ENCODE measurements at places on chromosomes 12 and 14.

DNA sequence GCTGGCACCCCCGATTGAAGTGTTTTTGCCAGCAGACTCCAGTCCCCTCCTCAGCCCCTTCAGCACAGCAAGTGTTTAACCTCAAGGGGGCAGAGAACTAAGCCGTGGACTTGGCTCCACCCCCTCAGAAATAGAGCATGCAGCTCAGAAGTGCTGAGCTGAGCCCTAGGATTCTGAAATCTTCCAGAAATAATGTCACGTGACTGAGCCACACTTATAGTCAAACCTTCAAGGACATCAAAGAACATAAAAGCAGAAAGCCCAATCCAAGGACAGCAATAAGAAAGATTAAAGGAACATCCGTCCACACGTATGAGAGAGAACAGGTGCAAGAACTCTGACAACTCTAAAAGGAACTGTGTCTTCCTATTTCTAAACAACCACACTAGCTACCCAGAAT lies 317.7 kb upstream of the LRFN5 start:
- no peak for DNase-seq

DNA sequence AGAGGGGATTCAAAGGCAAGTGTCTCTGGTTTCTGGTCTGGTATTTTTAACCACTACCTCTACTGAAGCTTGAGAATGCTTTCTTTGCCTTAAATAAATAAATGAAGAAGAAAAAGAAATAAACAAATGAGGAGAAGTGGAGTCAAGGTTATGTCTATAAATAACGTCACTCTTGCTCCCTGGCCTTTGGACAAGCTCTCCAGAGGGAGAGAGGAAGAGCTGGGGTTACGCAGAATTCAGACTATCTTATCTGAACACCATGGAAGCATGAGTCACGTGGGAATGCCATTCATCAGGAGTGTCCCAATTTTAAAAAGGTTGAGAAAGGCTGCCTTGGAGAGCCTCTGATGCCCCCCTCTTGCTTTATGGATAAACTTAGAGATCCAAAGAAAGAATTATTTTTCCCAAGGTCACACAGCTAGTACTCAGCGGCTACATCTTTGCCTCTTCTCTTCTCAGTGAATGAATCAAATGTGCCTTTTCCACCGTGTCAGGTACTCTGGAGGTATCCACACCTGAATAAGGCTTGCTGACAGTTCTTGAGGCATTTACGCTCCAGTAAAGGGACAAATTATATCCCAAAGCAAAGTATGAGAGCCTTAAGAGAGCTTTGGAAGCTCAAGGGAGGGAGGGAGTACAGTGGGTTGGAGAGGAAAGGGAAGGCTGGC lies 12.9 kb upstream of the MSI1 start:
- DNase-seq, result no peak

- DNase-seq, result no peak
These were observed 192.1 kb upstream of the MYL2 start for GRCh38 chr12:111112311-111113098.

DNA sequence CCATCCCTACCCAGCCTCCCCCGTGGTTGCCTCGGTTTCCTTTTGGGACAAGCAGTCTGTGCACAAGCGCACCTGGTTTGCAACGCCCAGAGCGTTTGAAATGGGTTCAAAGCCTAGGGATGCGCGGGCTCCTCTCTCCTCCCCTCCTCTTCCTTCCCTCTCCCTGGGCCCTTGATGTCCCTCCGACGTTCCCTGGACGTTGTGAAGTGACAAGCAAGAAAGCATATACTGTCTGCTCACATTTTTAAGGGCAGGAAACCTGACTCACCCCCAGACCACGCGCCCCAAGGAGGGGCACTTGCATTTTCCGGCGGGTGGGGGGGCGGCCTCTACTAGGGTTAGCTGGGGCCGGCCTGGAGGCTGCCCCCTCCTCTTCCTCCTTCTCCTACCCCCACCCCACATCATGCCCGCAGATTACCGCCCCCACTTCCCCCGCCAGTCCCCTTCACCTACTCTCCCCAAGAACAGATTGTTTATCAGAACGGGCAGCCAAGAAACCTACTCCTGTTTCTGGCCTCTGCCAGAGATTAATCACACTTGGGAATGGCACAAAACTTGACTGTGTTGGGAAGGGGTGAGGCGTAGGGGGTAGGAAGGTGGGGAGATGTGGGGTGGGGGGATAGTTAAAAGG lies 9.5 kb upstream of the IRF2BPL start:
- DNase-seq, result peak; percentile 79

- DNase-seq, result no peak
These were observed 745 bp upstream of the NAA30 start for GRCh38 chr14:57389646-57390036.

DNA sequence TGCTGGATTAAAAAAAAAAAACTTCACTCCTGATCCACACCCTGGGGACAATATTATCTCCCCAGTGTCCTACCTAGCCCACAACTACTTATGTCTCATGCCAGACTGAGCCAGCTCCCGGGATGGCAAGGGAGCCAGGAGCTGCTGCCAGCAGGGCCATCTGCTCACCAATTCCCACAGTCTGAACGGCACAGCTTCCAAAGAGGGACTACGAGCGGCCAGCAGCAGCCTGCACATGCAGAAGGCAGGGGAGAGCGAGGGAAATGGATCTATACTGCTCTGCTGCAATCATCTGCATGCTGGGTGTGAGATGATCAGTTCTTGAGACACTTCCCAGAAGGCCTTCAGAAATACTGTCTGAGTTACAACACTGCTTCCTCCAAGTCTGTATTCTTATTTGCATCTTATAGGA lies 11.1 kb downstream of the SSH1 start:
- DNase-seq, result no peak

DNA sequence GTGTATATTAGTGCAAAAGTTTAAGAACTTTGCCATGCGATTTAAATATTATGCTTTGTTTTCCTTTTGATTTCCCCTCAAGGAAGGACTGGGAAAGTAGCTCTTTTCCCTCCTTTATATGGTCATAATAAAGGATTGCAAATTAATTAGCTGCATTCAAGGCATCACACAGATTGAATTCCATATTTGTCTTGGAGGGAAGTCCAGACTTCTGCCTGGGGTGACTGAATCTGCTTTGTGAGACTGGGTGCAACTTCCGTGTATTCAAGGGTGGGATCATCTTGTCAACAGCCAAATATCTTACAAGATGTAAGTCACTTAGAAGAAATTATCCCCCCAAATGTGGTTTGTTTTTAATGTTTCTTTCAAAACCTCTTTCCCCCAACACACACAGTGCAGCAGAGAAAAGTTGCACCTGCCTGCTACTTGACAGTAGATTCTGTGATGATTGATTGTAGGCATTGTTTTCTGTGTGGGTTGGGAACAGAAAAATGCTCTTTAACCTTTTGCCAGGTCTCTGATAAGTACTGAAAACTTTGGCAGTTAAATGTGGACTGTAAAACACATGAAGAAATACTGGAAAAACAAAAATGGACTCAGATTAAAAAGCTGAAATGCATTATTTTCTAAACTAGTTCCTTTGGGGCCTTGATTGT lies 28.4 kb downstream of the STK38L start:
- DNase-seq, result no peak

GRCh38 chr14:63638493-63638892 lies 3.2 kb downstream of the WDR89 start:
- DNase-seq, result no peak

- no peak for DNase-seq
These were observed 9.6 kb downstream of the CALM1 start for GRCh38 chr14:90406384-90406798.

DNA sequence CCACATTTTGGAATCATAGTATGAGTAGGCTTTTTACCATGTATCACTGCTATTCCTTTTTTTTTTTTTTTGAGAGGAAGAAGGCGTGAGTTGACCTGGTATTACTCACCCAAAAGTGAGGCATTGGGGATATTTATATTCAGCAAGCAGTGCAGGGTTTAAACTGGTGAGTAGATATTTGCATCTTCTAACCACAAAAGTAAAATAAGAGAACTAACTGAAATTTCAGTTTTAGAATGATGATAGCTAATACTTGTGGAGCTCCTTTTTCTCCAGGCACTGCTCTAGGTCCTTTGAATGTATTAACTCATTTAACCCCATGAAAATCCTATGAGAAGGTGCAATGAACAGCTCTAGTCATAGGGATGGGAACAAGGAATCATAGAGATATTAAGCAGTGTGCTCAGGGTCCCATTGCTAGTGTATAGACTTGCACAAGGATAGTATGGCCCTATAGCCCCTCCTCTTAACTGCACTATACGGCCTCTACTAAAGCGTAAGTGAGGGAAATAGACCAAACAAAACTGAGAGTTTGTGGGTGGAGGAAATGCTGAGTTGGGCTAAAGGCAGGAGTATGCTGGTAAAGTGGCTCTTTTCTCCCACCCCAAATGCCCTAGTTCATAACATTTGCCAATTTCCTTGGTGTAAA lies 104.3 kb upstream of the MAX start:
- peak; percentile 35 for DNase-seq

DNA sequence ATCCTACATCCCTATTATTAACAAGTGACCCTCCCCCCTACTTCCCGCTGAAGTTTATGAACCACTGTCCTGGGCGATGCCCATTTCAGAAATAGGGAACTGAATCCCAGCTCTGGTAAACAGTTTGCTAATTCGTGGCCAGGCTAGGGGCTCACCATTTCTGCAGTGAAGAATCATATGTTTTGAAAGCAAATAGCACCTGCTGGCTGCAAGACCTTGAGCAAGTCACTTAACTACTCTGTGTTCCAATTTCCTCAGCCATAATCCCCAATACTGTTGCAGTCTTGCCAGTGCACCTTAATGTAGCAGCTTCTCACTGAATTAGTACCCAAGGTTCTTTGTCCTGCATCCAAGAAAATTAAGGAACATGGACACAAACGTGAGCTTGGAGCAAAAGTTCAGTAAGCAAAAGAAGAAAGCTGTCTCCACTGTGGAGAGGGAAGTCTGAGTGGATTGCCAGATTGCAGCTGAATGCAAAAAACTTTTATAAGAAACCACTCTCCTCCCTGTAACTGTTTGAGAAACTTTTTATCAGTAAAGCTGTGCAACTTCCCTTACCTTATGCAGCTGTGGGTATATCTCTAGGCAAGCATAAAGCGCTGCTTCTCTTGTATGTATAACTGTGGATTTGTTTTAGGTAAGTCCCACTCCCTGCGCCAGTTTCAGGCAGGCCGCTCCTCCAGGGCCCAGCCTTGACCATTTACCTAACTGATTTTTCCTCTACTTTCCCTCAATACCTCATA lies 824 bp downstream of the OAS1 start:
- no peak for DNase-seq

DNA sequence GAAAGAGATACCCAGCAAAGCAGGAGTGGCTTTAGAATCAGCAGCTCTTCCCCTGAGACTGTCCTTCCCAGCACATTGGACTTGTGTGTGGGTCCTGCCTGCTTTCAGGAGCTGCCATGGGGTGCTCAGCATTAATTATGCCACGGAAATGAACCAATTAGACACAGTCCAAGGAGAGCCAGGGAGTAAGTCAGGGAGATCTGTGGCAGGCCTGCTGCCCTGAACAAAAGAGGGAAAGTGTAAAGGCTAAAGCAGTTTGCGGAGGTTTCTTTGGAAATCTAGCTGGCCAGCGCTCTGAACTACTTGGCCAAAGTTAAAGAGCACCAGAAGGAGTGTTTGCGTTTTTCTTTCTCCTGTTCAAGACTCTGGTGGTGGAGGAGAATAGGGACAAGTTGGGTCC lies 65.7 kb upstream of the SRSF5 start:
- DNase-seq, result no peak

DNA sequence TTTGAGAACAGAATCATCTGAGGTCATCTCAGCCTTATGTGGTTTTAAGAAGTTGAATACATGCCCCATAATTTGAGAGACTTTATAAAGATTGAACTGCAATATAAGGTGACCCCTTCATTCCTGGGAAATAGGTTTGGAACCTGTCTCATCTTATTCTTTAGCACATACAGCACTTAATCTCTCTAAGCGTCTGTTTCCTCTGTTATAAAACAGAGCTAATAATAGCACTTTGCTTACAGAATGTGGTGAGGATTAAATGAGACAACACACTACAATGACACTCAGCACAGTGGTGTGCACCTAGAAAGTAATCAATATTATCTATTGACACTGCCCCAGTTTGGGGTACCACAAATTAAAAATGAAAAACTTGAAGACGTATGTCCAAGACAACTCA lies 102.1 kb downstream of the DUSP6 start:
- DNase-seq, result no peak

DNA sequence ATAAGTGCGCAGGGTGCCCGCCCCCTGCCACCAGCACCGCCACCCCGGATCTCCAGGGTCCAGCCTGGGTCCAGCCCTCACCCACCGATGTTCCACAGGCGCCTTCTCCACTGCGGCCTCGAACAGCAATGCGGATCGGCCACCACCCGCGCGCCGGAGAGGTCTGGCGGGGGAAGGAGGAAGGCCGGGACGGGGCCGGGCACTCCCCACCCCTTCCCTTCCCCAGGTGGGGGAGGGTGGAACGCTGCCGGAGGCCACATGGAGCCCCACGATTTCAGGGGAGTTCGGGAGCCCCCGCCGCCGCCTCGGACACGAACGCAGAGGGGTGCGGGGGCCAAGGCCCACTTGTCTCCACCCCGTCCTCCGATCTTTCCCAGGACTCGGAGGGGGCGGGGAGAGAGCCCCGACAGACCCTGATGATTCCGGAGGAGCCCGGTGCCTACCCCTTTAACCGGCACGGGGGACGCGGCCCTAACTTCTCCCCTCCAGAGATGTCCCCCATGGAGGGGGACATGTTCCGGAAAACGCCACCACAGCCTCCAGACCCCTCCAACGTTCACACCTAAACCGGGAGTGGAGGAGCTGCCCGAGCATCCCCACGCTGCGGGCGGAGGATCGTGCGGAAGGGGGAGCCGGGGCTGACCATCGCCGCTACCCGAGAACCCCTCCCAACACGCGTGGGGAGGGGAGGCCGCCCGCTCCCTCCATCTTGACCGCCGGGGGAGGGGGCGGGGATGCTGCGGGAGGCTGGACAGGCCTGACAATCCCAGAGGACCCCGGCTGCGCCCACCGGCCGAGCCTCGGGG lies 1.1 kb downstream of the ATXN2 start:
- DNase-seq, result peak; percentile 36

GRCh38 chr12:53214687-53215455 lies 7.8 kb upstream of the ITGB7 start:
- DNase-seq, result no peak
